Kidney glomerular epithelial cell (primary cell): ENCODE measurements at places on chromosomes 2 and 18.
A peak's percentile ranks its signal among the peaks of the same experiment; 100 is the strongest.

DNA sequence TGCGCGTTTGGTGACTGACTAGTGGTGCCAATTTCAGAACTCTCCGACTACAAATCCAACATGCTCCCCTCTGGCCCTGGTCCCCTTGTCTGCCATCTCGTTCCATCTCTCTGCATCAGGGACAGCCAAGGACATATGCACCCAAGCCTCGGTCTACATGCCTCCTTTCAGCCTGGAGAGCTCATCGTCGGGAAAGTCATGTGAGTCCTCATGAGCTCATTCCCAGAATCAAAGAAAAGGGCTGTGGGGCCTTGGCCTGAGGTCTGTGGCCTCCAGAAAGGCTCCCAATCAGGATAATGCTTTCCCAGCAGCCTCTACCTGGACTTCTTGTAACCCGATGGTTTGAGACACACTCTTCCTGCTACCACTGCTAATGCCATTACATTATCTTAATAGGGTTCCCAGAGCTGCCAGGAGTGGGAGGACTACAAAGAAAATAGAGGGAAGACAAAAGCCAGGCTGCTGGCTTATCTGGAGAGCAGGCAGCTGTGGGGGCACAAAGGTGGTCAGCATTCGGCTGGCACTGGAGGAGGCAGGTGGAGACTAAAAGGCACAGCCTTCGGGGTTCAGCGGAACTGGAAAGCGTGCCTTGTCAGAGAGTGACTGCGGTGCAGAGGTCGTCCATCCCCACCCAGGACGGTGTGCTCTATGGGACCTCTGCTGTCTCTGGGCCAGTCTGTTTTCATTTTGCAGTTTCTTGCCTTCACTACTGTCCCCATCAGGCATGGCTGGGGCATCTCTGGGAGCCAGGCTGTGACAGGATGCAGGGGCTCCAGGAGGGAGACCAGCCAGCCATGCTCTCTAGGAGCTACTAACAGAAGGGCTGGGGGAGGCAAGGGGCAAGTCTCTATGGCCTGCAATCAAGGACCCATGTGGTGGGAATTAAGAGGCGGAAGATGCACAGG is 104.4 kb upstream of the SMAD2 start:
- no peak for DNase-seq

DNA sequence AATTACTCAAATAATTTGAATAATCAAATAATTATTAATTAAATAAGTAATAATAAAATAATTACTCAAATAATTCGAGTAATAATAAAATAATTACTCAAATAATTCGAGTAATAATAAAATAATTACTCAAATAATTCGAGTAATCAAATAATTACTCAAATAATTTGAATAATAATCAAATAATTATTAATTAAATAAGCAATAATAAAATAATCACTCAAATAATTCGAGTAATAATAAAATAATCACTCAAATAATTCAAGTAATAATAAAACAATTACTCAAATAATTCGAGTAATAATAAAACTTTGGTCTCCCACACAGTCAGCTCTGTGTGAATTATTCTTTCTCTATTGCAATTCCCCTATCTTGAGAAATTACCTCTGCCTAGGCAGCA is 30.0 kb upstream of the LINC00305 start:
- no peak for DNase-seq

DNA sequence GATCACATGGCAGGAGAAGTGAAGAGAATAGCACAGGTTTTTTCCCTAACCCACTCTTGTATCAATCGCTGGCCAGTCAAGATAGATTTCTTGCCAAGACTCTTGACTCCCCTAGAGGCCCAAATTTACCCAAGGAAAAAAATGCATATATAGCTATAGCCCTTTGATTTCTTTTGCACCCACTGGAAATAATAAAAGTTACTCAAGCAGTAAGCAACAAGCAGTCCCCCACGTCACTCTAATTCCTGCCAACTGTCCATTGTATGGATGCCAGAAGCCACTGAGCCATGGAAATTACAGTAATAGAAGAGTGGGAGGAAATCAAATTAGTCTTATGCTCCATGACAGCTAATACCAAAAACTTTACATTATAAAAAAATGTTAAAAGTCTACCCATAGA is 125.3 kb upstream of the SLC39A10 start:
- DNase-seq, result peak; percentile 67

DNA sequence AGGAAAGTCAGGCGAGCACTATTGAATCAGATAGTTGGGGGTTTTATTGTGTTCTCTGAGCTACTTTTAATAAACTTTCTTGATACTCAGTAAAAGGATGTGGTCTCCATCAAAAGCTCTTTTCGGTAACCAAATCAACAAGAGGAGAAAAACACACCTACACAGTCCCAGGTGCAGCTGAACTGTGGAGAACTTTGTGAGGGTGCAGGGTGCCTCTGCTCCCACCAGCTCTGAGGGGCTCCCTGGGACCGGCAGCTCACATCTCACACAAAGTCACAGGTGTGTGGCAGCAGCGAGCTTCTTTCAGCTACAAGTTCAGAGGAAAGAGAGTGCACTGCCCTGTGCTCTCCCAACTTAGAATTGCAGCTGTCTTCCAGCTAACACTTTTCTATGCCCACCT is 650.4 kb downstream of the RNF144A start:
- DNase-seq, result no peak

GRCh38 chr2:39942950-39943349 is 163.9 kb upstream of the THUMPD2 start:
- DNase-seq, result peak; percentile 26

DNA sequence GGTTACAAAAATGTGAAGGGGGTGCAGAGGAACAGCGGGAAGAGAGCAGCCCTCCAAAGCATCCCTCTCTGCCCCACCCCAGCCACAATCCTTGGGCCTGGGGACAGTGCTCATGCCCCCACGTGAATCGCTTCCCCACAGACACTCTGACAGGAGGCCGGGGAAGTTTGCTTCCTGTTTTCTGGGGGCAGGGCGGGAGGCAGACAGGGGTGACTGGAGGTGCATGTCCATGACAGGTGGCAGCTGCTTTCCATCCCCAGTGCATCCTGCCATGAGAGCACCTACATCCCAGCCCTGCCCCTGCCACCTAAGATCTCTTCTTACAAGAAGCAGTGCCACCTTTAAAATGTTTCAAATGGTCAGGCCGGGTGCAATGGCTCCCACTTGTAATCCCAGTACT is 47.2 kb upstream of the UBE2F start:
- DNase-seq, result no peak
